ENCODE measurements at places on chromosomes 2 and 18.

- DNase-seq = no peak
These were observed 43.3 kb downstream of the PLEKHB2 start for GRCh38 chr2:131148426-131148825.

DNA sequence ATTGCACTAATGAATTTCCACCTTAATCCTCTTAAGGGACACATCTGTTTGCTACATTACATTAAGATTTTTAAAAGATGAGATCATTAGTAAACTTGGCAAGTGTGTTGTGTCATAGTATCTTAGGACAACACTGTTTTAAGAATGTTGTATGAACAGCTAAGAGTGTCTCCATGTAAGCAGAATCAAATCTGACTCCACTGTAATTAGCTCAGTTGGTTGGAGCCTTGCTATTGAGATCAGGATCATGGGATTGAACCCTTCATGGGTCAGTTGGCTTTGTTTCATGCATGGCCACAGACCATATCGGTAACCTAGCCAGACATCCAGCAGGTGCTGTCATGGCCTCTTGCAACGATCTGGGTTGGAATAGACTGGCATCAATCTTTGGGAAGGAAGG is 5.2 kb downstream of the FHOD3 start:
- no peak for DNase-seq

- DNase-seq = no peak
These were observed 48.2 kb upstream of the ALPP start for GRCh38 chr2:232330068-232330999.

DNA sequence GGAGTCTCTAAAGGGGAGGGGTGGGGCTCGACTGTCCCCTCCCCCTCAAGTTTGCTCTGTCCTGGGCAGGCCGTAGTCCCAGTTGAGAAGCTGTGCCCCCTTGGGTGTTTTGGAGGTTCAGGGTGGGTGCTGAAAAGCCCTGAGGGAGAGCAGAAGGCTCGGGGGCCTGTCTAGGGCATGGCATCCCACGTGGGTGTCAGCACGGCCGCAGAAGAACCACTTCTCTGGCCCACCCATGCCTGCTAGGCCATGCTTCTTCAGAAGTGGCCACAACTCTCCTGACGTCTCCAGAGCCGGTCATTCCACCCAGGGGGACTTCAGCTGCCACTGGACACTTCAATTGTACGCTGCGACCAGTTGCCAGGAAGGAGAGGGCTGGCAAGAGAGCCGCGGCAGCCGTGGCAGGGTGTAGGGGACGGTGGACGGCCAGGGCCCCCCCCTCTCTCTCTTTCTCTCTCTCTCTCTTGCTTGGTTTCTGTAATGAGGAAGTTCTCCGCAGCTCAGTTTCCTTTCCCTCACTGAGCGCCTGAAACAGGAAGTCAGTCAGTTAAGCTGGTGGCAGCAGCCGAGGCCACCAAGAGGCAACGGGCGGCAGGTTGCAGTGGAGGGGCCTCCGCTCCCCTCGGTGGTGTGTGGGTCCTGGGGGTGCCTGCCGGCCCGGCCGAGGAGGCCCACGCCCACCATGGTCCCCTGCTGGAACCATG is at the start of gene INPP5D:
TSS of gene INPP5D (plus strand) at position 546 of the 704 bp plus-strand sequence. CDS start at position 683, 137 bp downstream.
- DNase-seq = no peak

DNA sequence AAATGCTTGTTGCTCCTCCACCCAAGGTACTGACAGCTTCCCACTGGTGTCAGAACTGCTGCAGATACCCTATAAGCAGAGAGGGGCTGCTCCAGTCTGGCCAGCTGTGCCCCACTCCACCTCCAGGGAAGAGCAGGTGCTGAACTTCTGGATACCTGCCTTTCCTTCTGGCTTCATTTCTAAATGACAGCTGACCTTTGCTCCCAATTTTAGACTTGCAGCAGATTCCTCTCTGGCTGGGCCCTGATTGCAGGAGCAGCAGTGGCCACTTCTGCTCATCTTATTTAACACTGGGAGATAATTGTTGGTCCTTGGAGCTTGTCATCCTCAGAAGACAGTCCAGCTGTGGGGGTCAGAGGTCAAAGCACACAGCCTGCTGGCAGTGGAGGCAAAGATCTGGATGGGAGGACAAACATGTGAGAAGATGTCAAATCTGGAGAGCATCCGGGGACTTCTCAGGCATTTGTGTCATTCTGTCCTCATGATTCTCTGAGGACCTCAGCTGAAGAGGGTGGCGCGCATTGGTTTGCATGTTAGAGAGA is 38.9 kb downstream of the SETBP1 start:
- no peak for DNase-seq

DNA sequence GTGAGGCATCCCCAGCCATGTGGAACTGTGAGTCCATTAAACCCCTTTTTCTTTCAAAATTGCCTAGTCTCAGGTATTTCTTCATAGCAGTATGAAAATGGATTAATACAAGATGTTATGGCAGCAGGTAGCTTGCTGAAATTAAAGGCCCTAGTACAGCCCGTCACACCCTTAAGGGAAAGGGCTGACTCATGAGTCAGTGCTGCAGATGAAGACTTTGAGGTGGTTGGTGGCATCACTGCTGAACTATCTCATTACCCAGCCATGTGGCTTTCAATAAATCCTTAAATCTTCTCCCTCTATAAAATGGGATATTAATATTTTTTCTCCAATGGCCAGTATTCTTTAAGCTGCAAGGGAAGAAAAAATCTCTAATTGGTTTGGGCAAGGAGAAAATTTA is 226.1 kb upstream of the CCDC68 start:
- DNase-seq = no peak

DNA sequence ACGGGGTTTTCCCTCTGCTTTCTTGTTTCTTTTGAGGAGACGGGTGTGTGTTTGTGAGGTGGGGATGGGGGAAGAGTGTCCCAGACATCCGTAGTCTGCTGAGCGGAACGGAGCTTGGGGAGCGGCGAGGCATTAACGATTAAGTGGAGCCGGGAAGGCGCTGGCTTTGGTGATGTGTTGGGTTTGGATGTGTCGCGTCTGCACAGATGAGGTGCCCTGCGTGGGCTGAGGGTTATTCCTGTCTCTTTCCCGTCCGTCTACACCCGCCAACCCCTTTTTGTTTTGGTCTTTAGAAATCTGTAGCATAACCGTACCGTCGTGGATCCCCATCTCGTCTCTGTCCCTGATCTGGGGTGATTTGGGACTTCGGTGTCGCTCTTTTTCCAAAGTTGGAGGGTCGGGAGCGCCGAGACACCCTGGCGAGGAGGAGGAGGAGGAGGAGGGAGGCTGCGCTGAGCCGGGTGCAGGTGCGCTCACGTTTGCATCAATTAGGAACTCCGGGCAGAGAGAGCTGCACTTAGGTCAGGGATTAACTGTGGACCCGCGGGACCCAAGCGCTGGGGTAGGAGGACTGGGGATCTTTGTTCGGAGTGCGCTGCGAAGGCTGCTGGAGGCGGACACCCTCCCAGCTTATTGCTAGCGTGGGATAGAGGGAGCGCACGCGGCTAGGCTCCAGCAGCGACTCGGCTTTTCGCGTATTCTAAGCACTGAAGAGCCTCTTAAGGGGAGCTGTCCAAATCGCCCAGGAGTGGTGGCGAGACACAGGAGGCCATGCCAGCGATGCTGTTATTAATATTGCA is 720.3 kb downstream of the DPP10 start:
- DNase-seq = no peak

DNA sequence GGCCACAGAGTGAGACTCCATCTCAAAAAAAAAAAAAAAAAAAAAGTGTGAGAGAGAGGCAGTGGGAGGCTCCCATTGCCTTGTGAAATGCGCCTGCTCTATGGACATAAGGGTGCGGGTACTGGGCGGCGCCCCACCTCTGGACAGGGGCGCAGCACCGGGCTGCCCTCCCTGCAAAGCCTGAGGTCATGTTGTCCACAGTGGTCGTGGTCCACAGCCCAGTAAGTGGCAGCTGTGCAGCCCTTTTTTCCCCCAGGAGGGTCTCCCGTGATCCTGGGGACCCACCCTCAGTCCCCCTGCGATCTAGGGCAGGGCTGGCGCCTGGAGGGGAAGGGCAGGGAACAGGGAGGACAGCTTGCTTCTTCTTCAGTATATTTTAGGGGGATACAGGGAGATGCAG is 37.8 kb downstream of the LPIN1 start:
- DNase-seq = no peak

DNA sequence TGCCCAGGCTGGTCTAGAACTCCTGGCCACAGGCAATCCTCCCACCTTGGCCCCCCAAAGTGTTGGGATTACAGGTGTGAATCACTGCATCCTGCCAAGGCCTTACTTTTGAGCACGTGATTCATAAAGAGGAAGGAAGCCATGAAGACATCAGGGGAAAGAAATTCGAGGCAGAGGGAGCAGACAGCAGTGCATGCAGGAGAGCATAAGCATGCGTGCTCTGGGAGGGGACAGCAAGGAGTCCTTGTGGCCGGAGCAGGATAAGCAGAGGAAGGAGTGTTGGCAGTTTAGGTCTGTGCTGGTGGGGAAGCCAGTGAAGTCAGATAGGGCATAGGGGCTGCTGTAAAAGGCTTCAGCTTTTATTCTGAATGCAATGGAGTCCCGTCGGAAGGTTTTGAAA is 400.5 kb upstream of the RAB12 start:
- DNase-seq = no peak

DNA sequence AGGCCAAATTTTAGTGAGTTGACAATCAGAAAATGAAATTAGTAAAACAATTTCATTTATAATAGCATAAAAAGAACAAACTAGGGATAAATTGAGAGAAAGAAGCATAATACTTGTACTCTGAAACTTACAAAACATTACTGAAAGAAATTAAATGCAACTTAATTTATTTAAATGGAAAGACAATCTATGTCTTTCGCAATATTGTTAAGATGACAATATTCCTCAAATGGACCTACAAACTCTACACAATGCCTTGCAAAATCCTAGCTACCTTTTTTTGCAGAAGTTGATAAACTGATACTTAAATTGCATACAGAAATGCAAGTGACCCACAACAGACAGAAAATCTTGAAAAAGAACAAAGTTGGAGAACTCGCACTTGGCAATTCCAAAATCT is 9.1 kb downstream of the EPG5 start:
- no peak for DNase-seq

- DNase-seq = no peak
These were observed 1.3 kb upstream of the TGFBRAP1 start for GRCh38 chr2:105330681-105331375.

DNA sequence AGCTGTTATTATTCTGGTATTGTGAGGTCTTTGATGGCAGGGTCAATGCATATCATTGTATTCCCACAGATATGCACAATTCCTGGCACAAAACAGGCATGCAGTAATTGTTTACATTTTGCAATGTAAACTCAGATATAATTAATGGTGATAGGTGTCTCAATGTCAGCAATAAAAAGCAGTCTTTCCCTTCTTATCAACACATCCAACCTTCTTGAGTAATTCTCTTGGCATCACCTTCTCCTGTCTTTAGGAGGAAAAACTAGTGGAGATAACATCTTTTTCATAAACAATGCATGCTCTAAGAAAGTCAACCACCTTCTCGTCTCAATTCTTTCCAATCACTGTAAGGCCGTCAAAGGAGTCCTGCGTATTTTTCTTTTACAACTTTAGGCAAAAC is 313.3 kb upstream of the GULP1 start:
- no peak for DNase-seq

DNA sequence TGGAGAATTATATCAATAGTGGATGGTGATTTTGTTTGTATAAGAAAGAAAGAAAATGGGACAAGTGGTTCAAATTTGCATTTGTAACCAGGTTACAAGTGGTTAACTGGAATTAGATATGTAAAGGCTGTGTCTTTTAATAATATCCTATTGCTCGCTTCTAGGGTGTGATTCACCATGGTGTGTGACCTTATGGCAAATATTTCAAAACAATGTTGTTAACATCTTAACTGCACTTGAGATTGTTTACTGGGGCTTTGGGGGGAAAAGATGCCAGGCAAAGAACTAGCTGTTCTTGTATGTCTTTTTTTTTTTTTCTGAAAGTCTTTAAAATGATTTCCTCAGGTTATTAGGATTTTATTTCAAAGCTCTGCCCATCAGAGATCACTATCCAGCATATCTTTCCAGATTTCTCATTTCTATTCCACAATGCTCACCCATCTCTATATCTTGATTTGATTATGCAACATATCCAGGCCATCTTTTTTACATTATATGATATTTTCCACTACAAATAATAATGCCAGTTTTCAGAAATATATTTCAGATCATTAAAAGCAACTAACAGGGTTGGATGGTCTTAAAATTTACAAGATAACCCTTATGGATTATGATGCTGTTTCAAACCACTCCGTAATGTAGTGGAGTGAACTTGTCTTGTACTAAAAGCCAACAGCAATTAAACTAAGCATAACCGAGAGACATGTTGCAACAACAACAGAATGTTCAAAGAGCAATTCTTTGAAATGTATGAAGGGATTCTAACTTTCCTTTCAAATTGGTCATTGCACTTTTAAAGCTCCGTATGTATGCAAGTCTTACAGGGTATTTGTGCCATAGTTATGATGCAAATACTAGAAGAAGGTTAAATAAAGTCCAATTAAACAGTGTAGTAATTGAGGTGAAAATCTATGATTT is 341.5 kb upstream of the ETAA1 start:
- no peak for DNase-seq

DNA sequence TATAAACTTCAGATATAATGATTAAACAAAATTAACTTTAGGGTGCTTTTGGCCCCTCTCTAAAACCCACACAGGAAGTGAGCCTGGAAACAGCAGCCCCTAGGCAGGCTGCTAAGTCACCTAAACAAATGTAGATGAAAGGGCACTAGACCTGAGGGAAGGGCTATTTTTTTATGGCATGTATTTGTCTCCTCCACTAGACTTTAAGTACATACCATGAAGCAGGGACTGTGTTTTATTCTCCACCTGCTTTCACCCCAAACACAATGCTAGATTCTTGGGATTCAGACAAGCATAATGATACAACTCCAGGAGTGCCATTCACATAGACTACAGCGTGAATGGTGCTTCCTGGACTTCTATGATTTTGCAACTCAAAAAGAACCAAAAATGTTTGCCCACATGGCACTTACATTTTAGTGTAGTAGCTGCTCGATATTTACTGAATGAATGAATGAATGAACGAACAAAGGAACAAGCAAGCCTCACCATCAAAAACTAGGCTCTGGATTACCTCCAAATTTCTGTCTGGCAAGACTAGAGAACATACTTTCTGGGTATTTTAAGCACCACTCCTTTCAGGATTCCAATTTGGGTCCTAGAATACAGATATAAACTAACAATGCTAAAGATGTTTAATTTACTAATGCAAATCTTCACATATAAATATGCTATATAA is 10.1 kb downstream of the ATAD2B start:
- no peak for DNase-seq

GRCh38 chr2:136215908-136216472 is 98.0 kb upstream of the CXCR4 start:
- no peak for DNase-seq

DNA sequence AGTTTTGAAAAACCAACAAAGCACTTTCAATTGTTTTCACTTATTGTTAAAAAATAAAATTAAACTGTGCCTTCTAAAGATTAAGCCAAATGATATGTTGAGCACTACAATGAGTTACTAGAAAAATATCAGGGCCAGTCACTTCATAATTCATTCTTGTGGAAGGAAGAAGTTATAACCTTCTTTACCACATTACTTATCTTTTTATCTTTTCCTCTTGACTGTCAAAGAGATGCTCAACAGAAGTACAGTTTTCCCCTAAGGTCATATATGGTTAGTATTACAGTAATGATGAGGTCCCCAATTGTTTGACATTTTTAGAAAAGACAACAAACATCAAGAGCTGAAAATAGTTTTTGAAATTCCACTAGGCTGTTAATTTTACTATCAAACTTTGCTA is 9.4 kb downstream of the PELI1 start:
- DNase-seq = no peak
